ENCODE measurements at places on chromosomes 1 and 21.

- no peak for DNase-seq
Measured at GRCh38 chr1:176577646-176578197, 114.7 kb downstream of the PAPPA2 start.

DNA sequence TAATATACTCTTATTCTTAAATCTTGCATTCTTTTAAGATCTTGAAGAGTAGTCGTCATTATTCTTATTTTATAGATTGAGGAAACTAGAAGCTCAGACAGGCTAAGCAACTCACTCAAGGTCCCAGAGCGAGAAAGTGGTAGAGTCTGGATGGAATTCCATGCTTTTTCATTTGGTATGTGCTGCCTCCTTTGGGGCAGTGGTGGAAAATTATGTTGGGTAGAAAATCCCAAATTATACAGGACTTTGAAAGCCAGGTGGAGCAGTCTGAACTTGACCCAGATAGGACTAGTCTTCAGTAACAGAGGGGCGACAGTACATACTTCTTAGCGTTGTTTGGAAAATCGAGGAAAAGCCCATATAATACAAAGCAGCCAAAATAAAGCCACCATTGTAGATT, 205.6 kb downstream of the ATG4C start:
- DNase-seq: no peak

DNA sequence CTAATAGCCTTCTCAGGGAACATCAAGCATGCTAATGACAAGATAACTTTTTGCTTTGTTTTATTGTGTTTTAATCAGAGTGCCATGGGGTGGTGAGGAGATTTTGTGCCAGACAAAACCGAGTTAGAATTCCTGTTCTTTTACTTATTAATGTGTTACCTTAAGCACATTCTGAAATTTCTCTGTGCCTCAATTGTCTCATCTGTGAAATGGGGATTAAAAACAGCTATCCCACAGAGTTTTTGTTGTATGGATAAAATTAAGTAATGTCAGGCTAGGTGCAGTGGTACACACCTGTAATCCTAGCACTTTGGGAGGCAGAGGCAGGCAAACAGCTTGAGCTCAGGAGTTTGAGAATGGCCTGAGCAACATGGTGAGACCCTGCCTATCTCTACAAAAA, 138.0 kb downstream of the PROX1 start:
- DNase-seq: no peak

DNA sequence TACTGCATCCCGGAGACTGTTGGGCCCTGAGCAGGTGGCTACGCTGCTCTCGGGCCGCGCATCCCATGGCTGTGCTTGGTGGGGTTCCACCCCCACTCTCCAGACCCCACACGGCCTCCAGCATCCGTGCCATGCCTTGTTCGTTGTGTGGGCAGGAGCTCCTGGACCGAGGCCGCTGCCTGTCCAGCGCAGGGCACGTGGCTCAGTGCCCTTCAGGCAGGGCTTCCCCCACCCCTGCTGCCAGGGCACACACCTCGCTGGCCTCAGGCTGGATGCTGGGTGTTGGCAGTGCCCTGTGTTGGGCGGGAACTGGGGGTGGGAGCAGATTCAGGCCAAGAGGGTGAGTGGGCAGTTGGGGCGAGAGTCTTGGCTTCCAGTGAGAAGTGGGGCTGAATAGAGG, 9.9 kb downstream of the PRKCZ start:
- no peak for DNase-seq

DNA sequence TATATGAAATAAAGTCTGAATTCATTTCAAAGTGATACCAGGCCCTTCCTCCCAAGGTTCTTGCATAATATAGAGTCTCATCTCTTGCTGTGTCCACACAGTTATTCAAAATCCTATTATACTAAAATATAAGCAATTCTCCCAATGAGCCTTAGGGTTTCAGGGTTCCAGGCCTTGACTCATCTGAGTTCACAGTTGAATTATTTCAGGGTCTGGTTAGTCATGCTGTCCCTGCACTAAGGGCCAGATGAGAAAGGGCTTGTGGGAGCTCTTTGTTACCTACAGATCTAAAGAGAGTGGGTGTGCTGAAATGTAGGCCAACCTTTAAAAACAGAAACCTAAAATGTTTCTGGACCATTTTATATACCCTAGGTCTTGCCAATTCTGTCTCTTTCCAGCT, 337.5 kb upstream of the LRRC7 start:
- DNase-seq: no peak

DNA sequence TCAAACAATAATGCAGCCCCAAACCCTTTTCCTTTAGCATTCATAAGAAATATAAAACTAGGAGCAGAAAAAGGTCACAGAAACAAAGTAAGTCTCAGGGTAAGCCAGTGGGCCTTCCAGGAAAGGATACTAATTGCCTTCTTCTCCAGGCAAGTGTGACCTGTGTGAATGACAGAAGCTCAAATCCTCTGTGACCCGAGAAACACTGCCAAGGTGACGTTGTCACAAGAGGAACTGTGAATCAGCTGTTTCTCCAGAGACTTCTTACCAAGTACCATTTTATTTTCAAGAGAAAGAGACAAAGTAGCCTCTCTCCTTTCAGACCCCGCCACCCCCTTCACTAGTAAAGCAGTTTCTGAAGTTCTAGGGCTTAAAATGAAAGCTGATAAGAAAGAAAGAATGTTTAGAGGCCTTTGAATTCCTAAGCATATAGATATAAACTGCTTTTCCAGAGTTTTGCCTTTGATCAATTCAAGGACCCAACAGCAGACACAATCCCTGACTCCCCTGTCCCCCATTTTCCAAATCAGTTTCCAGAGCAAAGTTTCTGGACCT, 155.6 kb downstream of the NUF2 start:
- DNase-seq: no peak

GRCh38 chr1:177849130-177849529, 120.7 kb downstream of the SEC16B start:
- peak; percentile 94 for DNase-seq

- DNase-seq: peak; percentile 46
Measured at GRCh38 chr1:229557913-229558414, 543 bp downstream of the ABCB10 start.

DNA sequence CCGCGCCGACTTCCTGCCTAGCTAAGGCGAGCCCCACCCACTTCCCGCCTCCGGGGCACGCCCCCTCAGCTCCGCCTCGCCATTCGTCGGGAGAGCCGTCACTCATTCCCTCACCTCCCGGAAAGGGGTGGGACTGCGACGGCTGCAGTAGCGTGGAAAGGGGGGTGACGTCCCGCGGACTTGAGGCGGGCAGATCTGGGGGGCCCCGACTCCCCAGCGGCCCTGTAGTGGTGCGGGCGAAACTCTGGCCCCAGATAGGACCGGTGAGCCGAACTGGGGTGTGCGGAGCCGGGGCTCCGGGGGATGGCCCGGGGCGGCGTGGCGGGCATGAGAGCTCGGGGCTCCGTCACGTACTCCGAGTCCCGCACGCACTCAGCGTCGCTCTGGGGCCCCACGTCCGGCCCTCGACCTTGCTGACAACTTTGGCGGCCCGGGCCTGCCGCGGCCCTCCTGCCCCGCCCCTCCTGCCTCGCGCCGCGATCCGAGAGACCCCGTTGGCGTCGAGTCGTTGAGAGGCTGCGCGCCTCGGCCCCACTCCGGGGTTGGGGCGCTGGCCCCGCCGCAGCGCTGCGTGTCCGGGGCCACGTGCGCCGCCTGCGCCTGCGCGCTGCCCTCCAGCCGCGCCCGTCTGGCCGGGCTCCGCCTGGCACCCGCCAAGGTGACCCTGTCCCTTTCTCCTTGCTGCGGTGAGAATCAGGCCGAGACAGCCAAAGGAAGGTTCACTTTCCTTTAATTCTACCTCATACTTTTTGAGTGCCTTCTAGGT, 395 bp upstream of the ENO1 start:
- peak; percentile 97 for DNase-seq

DNA sequence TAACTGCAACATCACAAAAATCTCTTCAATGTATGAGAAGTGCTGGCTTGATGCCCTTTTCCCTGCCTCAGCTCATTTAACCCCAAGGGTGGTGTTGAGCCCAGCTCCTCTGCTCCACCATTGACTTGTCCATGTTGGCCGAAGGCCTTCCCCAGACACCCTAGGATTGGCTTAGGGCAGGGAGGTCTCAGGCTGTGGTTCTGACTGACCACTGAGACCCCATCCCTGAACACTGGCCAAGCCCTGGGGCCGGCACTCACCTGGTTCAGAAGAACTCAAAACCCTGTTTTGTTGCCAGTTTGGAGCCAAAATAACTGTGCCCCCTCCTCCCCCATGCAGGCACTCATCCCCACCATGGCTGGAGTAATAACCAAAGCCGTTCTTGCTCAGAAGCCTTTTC, 38.6 kb downstream of the NENF start:
- no peak for DNase-seq

- peak; percentile 65 for DNase-seq
Measured at GRCh38 chr1:201042779-201043461, 19.4 kb upstream of the KIF21B start.

- no peak for DNase-seq
Measured at GRCh38 chr1:39452081-39452480, 39.4 kb upstream of the BMP8A start.

- DNase-seq: peak; percentile 79
Measured at GRCh38 chr1:46735708-46736324, 16.9 kb upstream of the EFCAB14 start.

GRCh38 chr1:200258447-200259375, 151.1 kb downstream of the ZNF281 start:
- DNase-seq: no peak

All from myocyte (in vitro differentiated cells).